ENCODE measurements at places on chromosomes 4 and X.

DNA sequence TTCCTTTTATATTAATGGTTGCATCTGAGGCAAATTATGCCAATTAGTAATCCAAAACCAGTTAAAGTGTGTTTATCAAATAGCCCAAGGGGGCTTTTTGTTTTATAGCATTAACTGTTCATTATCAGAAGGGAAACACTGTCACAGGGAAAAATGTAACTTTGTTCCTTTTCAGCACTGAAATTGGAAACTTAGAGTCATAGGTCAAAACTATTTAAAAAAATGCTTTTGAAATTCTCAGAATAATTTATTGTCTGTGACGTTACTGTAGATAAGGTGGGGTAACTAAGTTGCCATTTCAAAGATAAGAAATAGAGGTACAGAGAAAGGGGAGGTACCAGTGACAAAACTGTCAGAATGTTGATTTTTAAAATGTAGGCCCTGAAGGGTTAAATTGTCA, 129.3 kb downstream of the AKAP4 start:
- DNase-seq = no peak

GRCh38 chr4:169098054-169098497, 88.0 kb upstream of the CBR4 start:
- DNase-seq = no peak

- DNase-seq = no peak
Measured at GRCh38 chr4:139794158-139794954, 128.7 kb downstream of the MGST2 start.

GRCh38 chr4:158588777-158589176, 67.1 kb downstream of the RXFP1 start:
- DNase-seq = no peak

- no peak for DNase-seq
Measured at GRCh38 chr4:71659979-71660378, 123.9 kb downstream of the GC start.

- no peak for DNase-seq
Measured at GRCh38 chr4:42512226-42512625, 114.9 kb downstream of the SHISA3 start.

- DNase-seq = no peak
Measured at GRCh38 chr4:123297836-123298235, 98.8 kb upstream of the SPRY1 start.

- no peak for DNase-seq
Measured at GRCh38 chrX:30313322-30313721, 4.1 kb upstream of the NR0B1 start.

- DNase-seq = no peak
Measured at GRCh38 chr4:10192331-10192730, 75.7 kb upstream of the WDR1 start.

GRCh38 chrX:49879656-49880277, 483 bp downstream of the USP27X start:
- DNase-seq = no peak

DNA sequence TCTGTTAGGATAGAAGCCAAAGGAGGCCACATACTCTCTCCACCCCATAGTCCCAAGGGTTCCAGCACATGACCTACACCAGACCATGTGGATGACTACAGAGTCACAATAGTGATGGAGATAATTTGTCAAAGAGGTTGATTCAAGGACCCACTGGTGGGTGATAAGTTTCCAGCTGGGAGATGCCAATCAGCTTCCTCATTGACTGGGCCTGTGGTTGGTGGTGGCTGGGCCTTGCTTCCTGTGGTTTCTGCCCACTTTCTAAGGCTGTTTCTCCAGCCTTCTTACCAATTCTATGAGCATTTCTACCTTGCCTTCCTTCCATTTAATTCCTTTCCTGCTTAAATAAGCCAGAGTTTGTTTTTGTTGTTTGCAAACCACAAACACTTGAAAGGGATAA, 95.5 kb upstream of the CPEB2 start:
- no peak for DNase-seq

- DNase-seq = no peak
Measured at GRCh38 chr4:54372951-54373350, 143.9 kb downstream of the PDGFRA start.

DNA sequence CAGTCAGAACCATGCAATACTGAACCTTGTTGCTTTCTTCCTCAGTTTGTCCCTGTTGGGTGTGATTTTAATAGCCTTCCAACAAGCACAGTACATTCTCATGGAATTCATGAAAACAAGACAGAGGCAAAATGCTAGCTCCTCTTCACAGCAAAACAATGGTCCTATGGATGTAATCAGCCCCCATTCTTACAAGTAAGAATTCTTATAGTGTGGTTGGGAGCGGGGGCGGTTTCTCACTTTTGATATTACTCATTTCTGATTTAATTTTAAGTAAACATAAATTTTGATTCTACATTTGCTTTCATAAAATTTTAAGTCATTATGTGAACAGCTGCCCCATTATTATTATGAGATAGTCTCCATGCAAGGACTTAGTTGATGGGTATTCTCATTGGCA, 80.8 kb upstream of the TLR2 start:
- no peak for DNase-seq

DNA sequence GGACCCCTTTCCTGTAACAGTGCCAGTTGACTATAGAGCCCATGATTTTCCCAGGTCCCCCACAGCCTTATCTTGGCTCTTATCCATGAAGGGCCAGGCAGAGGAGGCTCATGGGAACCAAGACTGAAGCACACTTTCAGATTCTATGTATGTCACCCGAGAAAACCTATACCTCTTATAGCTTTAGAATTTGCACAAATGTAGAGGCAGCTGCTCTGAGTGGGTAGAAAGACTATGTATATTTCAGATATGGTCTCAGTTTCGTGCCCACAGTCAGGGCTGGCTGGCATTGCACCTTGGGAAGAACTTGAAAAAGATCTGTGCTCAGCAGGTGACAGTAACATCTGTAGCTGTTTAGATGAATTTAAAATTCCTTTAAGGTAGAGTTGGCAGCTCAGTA, 8.3 kb upstream of the LNX1 start:
- DNase-seq = no peak

GRCh38 chr4:41360214-41360920, 103.6 kb downstream of the UCHL1 start:
- no peak for DNase-seq

DNA sequence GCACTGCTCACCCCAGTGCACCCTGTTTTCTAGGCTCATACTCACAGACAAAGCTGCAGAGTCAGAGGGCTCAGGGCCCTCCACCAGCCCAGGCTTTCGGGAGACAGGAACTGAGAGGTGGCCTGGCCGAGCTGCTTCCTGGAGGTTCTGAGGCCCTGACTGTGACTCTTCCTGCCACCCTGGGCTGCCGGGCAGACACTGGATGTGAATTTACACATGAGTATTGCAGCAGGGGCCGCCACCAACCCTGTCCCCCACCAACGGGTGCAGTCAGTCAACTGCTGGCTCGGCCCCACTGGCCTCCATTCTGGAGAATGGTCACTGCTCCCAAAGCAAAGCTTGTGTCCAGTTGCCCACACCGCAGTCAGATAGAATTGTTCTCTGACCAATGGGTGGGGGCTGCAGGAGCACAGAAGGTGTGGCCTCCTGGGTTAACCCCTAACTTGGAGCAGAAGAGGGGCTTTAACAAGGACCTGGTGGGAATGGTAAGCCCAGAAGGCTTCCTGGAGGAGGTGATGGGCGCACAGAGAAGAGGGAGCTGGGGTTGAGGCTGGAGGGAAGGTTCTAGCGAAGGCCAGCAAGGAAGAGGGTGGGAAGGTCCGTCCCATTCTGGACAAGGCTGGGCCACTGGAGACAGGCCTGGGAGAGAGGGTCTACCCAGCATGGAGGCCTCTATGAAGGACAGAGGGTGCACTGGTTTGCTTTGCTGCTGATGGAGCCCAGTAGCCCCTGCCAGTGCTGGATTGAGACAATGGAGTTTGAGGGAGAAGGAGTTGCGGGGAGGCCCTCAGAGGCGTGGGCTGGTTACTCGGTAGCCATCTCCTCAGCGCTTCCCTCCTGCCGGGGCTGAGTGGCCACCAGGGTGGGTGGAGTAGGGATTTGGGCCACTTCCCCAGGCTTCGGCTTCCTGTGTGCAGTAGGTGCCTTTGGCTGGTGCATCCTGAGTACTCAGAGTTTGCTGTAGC, 135.3 kb downstream of the CPZ start:
- DNase-seq = no peak

DNA sequence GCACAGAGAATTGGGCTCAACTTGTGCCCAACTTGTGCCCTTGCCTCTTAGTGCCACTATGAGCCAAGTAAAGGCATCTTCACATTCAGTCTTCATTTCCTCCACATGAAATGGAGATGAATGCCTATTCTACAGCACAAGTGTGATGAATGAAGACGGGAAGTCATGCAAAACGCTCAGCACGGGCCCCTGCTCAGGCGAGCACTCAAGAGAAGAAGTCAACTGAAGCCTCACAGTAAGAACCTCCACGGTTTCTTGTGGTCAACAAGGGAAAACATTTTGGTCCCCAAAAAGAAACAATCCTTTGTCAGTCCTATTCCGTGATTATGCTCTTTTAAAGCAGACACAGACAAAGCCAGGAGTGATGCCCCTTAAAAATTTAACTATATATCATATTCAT, 87.0 kb downstream of the IRF2 start:
- DNase-seq = no peak

DNA sequence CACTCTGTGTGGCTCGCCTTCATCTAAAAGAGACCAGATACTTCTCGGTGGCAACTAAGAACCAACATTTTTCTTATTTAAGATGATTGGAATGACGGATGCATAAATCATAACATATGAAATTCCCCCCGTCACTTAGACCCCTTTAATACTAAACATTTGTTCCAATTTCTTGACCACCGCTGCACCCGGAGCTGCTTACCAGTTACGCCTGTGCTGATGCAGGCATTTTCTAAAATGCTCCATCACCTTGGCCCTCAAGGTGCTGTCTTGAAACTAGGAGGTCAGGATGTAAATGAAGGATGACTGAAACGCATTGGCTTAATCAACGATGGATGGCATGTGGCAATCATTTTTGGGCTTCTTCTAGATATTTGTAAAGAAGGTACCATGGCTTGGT, 130.0 kb downstream of the CPZ start:
- no peak for DNase-seq

DNA sequence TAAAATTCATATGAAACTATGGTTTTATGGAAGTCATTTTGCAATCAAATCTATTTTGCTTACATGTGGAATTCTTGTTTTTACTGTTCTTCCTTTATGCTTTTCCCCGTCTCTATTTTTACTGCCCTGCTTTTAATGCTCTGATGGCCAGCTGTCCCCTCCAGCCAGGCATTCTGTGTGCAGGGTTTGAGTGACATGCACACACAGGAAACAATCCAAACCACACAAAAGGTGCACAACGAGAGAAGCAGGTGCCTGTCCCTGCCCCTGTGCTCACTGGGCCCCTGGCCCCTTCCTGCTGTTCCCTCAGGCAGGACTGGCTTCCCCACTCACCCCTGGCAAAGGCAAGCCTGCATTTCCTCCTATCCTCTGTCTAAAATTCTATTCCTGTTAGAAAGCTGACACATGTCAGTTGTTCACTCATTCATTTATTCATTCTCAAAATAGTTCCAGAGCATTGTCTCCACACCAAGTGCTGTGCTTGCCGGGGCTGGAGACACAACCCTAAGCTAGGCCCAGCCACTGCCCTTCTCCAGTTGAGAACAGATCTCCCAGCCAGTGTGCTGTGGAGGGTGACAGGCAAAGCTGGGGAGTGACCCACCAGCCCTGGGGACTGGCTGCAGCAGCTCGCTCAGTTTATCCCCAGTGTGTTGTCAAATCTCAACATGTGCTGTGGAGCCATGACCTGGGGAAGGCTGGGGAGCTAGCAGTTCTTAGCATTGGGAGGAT, 346.3 kb downstream of the FBXW7 start:
- DNase-seq = no peak

- DNase-seq = no peak
Measured at GRCh38 chrX:108216919-108217571, 125.5 kb downstream of the ATG4A start.

GRCh38 chrX:21926527-21927278, 13.8 kb upstream of the SMS start:
- DNase-seq = no peak

GRCh38 chrX:22698151-22698550, 301.6 kb upstream of the DDX53 start:
- no peak for DNase-seq

- DNase-seq = no peak
Measured at GRCh38 chr4:109826719-109827118, 1.1 kb upstream of the RRH start.

DNA sequence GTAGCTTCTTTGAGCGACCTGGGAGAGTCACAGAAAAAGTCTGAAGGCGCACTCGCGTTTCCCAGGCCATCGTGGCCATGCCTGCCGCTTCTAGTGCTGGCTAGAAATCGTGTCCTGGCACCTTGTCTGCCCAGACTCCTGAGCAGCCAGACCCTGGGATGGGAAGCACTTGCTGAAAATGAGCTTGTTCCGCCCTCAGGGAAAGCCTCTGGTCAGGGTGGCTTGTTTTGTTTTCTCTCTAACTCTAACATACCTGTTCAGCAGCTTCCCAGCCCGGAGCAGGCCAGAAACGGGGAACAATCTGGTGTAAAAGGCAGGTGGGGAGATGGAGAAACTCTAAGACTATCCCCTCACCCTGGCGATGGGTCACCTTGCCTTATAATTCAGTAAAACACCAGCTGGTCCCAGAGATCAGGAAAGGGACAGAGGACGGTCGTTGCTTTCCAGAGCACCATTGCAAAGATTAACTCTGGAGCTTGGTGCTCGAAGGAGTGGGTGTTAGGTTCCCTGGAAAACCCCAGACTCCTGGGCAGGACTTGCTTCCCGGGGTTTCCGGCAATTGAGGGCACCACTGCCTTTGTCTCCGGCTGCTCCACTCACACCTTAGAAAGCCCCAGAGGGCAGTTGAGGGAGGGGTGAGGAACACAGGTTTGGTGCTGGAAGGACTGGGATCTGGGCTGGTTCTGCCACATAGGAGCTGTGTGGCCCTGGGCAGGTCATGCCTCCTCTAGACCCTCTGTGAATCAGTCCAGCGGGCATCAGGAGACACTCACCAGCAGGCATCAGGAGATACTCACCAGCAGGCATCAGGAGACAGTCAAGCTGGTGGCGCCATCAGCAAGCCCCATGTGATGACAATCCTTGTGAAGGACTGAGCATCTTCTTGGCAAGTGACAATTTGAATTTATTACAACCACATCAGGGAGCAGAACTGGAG, 4.5 kb upstream of the SH3TC1 start:
- DNase-seq = no peak

DNA sequence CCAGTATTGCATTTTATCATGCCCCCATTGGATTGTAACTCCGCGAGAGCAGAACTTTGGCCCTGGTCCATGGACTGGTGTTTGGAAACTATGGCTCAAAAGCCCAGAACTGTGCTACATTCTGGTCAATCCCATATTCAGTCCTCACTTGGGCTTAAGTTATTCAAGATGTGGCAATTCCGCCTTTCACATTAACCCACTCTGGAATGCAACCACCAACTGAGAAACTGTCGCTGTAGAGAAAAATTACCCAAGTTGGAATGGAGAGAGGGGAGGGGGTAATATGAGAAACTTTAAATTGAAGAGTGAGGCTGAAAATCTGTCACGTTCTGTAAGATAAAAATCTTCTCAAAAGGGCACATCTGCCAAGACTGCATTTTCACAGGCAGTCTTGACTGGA, 189.6 kb upstream of the NHS start:
- DNase-seq = no peak

- DNase-seq = no peak
Measured at GRCh38 chrX:47216393-47216925, 2.0 kb upstream of the CDK16 start.

- no peak for DNase-seq
Measured at GRCh38 chr4:27397886-27398285, 537.2 kb downstream of the STIM2 start.

- no peak for DNase-seq
Measured at GRCh38 chr4:186642998-186643397, 80.7 kb downstream of the FAT1 start.
